ENCODE measurements at places on chromosomes 2 and 18. TPM values are rescaled to one million over a fixed set of nuclear protein-coding genes. Genes with fewer than 3 reads are reported as not detected.

Gene EGR4
- total RNA-seq: 0.09 TPM

Gene FBLN7
- total RNA-seq: 0.80 TPM

Gene PLEKHH2
- total RNA-seq: 5.8 TPM

Gene PRADC1
- total RNA-seq: 12.9 TPM

Gene SUCLG1
- 52.4 TPM for total RNA-seq

Gene RNF125
- 14.4 TPM for total RNA-seq

GRCh38 chr2:61961231-61961901 is 55.9 kb downstream of the COMMD1 start:
- no peak overlapping the region for H3K27ac ChIP-seq
- H3K4me3 ChIP-seq: no peak overlapping the region
- H3K4me1 ChIP-seq: peaks cover 30% of the 10 kb centered on the region
- no peaks in the 10 kb centered on the region for H3K27me3 ChIP-seq
- DNase-seq: no peak
- peaks cover 13% of the 10 kb centered on the region for H3K36me3 ChIP-seq

DNA sequence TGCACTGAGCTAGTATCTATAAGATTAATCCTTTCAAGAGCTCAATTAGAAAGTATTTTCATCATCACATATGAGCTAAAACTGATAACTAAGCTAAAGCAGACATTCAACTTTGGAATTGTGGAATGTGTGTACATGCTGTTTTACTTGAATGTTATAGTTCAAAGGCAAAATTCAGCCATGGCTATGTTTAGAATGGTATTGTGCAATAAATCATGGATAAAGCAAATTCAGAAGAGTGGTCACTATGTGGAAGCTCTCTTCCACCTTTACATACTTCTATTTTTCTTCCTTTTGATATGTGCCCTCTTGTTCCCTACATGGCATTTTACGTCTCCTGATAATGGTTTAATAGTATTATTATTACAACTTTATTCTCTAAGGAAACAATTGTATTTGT is 1366.3 kb upstream of the LRRTM1 start:
- no peak overlapping the region for H3K4me3 ChIP-seq
- H3K36me3 ChIP-seq: no peaks in the 10 kb centered on the region
- H3K27me3 ChIP-seq: no peaks in the 10 kb centered on the region
- no peaks in the 10 kb centered on the region for H3K4me1 ChIP-seq

DNA sequence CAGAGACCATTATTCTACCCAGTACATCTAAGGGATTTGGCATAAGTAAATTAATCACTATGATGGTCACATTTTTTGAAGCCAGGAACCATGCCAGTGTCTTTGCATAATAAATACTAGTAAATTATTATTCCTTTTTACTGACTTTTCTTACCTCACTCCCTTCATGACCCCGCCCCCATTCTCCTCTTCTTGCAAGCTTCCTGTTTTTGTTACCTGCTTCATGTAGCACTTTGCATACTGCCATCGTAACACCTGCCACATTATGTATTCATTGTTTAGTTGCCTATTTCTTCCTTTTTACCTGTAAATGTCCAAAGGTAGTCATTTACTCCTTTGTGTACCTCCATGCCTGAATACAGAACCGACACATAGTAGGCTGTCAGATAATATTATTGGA is 309.5 kb downstream of the KIAA1328 start:
- H3K4me1 ChIP-seq: peaks cover 35% of the 10 kb centered on the region
- H3K27ac ChIP-seq: no peak overlapping the region
- no peak overlapping the region for H3K4me3 ChIP-seq
- DNase-seq: peak; percentile 16
- 0 out of 2 replicates have a peak, but pooled peaks cover 8% of the 10 kb centered on the region for H3K36me3 ChIP-seq

- no peaks in the 10 kb centered on the region for H3K36me3 ChIP-seq
- 0 out of 2 replicates have a peak, but pooled peaks cover 4% of the 10 kb centered on the region for H3K4me1 ChIP-seq
- H3K4me3 ChIP-seq: no peak overlapping the region
- H3K27me3 ChIP-seq: no peaks in the 10 kb centered on the region
- no peak for DNase-seq
- no peak overlapping the region for H3K27ac ChIP-seq
Observed at GRCh38 chr18:55128437-55128836, 169.2 kb upstream of the CCDC68 start.

- DNase-seq: no peak
- H3K27me3 ChIP-seq: no peaks in the 10 kb centered on the region
- peaks cover 6% of the 10 kb centered on the region for H3K36me3 ChIP-seq
- H3K27ac ChIP-seq: no peak overlapping the region
Observed at GRCh38 chr18:11052800-11053199, 96.6 kb downstream of the PIEZO2 start.

DNA sequence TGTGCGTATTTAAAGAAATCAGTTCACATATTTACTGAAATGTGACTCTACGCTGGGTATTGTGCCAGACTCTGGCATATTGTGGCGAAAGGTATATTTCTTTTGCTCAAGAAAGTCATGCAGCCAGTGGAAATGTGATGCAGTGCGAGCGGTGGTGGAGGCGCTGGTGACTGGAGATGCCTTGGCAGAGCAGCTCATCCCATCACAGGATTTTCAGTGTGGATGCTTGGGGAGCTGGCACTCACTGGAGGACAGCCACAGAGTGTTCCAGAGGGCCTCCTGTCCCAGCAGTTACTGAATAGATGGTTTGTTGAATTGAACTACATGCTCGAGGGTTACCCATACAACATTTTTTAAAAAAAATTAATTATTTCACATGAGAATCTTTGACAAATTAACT is 117.6 kb downstream of the ZNF407 start:
- DNase-seq: no peak
- peak overlapping the region; percentile 52 for H3K27ac ChIP-seq
- no peaks in the 10 kb centered on the region for H3K27me3 ChIP-seq

GRCh38 chr2:85015653-85016360 is 44.8 kb downstream of the KCMF1 start:
- no peaks in the 10 kb centered on the region for H3K27me3 ChIP-seq
- H3K27ac ChIP-seq: no peak overlapping the region
- H3K4me1 ChIP-seq: peaks cover 68% of the 10 kb centered on the region
- H3K4me3 ChIP-seq: no peak overlapping the region

DNA sequence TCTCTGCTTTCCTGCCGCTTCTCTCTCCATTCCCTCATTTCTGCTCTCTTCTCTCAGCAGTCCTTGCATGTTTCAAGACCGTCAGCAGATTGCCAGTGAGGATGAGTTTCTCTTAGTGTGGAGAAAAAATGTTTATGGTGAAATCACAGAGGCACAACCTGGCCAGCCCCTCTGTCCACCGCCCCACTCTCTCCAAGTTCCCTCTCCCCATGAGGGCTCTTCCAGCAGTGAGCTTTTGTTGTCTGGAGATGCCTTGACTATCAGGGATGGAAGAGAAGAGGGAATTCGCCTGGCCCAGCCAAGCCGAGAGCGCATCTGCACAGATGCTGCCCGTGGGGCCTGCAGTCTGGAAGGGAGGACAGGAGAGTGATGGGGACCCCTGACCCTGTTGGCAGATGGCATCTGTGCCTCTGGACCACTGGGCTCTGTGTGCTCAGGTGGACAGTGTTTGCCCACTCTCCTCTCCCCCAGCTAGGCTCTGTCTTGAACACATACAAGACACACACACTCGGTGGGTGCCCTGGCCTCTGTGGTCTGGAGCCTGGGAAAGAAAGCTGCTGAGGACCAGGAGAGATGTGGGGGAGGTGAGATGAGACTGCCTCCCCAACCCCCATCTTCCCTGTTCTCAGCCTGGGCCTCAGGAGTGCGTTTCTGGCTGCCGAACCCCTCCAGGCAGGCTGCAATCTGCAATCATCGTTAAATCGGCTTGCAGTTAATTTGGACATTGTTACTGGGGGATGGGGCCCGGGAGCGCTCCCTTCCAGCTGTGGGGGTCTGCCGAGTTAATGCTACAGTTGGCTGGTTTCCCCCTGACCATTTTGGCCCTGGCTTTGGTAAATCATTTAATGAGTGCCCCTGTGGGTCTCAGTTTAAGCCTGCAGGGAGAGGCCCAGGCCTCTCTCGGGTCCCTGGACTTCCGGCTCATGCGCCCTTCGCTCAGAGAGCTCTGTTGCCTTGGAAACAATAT is 4.5 kb downstream of the ITM2C start:
- H3K27ac ChIP-seq: peak overlapping the region; percentile 98
- no peak for DNase-seq
- H3K4me3 ChIP-seq: peak overlapping the region; percentile 63
- peaks cover 66% of the 10 kb centered on the region for H3K4me1 ChIP-seq
- H3K27me3 ChIP-seq: no peaks in the 10 kb centered on the region
- peaks cover 1% of the 10 kb centered on the region for H3K36me3 ChIP-seq

- no peak for DNase-seq
- H3K4me1 ChIP-seq: peaks cover 3% of the 10 kb centered on the region
- H3K36me3 ChIP-seq: no peaks in the 10 kb centered on the region
- H3K27ac ChIP-seq: no peak overlapping the region
- peaks cover 17% of the 10 kb centered on the region for H3K27me3 ChIP-seq
Observed at GRCh38 chr2:73128841-73129535, 16.2 kb upstream of the RAB11FIP5 start.

- no peak overlapping the region for H3K4me3 ChIP-seq
- no peak for DNase-seq
- 0 out of 2 replicates have a peak overlapping the region, but pooled peaks have one; percentile 78 for H3K27ac ChIP-seq
Observed at GRCh38 chr2:127508023-127508630, 18.2 kb downstream of the IWS1 start.

DNA sequence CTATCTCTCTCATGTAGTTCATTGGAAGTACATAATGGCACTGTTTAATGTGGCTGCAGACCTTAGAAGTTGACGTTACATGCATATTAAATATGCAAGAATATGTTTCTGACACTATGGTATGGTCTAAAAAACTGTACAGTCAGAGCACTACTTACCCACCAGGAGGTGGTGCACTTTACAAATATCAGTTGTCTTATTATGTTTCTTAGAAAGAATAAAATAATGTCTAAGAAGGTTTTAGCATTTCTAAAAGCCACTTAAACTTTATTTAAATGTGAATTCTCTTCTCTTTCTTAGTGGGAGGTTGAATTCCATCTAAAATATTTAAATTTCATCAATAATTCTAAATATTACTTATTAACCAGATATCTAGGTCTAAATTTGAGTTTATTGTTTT is 4.3 kb downstream of the TMEFF2 start:
- no peak overlapping the region for H3K4me3 ChIP-seq
- H3K36me3 ChIP-seq: no peaks in the 10 kb centered on the region
- H3K27me3 ChIP-seq: peaks cover 44% of the 10 kb centered on the region
- H3K27ac ChIP-seq: no peak overlapping the region
- peaks cover 14% of the 10 kb centered on the region for H3K4me1 ChIP-seq
- DNase-seq: no peak

GRCh38 chr2:66113988-66114625 is 320.8 kb upstream of the MEIS1 start:
- no peak overlapping the region for H3K4me3 ChIP-seq
- no peak for DNase-seq
- no peak overlapping the region for H3K27ac ChIP-seq
- no peaks in the 10 kb centered on the region for H3K36me3 ChIP-seq
- H3K4me1 ChIP-seq: peaks cover 14% of the 10 kb centered on the region

DNA sequence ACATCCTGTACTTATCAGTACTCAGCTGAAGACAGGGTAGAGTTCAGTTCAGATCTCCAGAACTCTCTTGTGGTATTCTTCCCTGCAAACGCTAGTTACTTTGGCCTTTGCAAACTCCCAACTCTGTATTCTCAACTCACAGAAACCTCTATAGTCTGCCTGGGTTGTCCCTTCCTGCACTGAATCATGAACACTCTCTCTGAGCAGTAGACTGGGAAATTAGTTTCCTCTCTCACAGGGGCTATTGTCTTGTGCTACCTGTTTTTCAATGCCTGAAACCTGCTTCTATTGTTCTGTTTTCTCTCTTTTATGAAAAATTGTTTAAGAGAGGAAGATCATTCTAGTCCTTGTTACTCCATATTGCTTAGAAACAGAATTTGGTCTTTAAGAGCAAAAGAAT is 134.7 kb downstream of the VIT start:
- no peak overlapping the region for H3K27ac ChIP-seq
- no peak for DNase-seq
- H3K4me3 ChIP-seq: no peak overlapping the region
- peaks cover 30% of the 10 kb centered on the region for H3K4me1 ChIP-seq
- H3K36me3 ChIP-seq: peaks cover 18% of the 10 kb centered on the region

GRCh38 chr2:195610717-195611116 is 46.3 kb upstream of the SLC39A10 start:
- no peak for DNase-seq
- H3K4me3 ChIP-seq: no peak overlapping the region
- peaks cover 93% of the 10 kb centered on the region for H3K4me1 ChIP-seq
- no peaks in the 10 kb centered on the region for H3K27me3 ChIP-seq

DNA sequence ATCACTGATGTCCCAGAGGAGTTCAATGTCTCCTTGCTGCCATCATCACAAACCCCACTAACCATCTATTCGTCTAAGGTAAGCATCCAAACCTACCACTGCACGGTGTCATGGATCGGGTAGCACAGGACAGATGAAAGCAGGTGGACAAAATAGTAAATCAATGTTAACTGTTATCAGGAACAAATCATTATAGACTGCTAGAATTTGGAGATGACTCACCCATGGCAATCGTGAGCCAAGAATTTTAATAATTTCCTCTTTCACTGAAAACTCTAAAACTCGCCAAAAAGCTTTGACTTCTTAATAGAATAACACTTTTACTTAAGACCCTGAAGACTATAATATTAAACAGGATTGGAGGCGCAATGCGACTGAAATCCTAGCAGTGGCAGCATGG is 33.7 kb upstream of the BZW1 start:
- peaks cover 14% of the 10 kb centered on the region for H3K4me1 ChIP-seq
- no peaks in the 10 kb centered on the region for H3K36me3 ChIP-seq
- no peaks in the 10 kb centered on the region for H3K27me3 ChIP-seq
- no peak for DNase-seq
- H3K4me3 ChIP-seq: no peak overlapping the region

DNA sequence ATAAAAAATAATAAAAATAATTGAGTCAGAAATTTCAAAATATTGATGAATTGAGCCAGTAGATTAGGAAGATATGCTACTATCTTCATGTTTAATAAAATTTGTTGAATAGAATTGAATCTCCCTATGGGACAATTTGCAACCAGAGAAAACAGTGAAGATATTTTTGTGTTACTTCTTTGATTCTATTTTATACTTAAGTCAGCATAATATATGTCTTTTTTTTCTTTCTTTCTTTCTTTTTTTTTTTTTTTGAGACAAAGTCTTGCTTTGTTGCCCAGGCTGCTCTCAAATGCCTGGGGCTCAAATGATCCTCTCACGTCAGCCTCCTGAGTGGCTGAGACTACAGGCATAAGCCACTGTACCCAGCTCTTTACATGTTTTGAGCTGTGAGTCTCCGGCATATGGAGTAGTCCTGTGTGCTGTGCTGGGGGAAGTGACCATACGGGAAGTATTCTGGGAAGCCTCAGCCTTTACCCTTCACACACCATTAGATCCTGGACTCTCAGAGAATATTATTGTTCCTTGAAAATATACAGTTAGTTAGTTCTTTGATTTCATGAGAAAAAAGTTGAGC is 13.8 kb upstream of the IAH1 start:
- no peak for DNase-seq
- peaks cover 41% of the 10 kb centered on the region for H3K36me3 ChIP-seq
- H3K4me1 ChIP-seq: peaks cover 6% of the 10 kb centered on the region
- 0 out of 2 replicates have a peak overlapping the region, but pooled peaks have one; percentile 19 for H3K27ac ChIP-seq
- no peaks in the 10 kb centered on the region for H3K27me3 ChIP-seq
